ENCODE measurements at places on chromosomes 7 and 10.

- no peak for DNase-seq
These were observed 508 bp upstream of the TECPR1 start for GRCh38 chr7:98252425-98253054.

DNA sequence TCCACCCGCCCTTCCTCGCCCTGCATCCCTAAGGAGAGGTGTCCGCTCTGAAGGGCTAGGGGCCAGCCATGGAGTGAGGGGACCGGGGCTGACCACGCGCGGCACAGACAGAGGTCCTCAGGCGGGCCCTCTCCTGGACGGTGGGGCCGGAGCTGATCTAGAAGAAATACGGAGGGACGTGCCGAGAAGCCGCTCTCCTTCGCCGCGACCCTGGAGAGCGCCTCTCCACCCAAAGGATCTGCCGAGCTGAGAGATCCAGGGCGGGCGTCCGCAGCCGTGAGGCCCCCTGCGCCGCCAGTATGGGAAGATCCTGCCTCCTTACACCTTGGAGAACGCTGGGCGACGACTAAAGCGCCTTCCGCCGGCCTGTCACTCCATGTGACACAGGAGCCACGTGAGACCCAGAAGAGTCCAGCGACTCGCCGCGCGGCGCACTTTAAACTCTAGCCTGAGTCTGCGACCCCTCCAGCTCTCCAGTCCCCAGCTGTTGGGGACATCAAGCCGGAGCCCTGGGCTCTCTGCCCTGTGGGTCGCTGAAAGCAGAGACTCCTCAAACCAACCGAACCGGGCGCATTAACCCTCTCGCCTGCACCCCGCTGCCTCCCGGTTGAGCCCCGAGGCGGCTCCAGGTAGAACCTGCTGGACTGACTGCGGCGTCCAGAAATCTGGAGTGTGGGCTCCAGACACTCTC is 1.5 kb upstream of the SFMBT2 start:
- DNase-seq, result no peak

- no peak for DNase-seq
These were observed 48.2 kb upstream of the NPTX2 start for GRCh38 chr7:98568891-98569290.

- DNase-seq, result no peak
These were observed 15.0 kb upstream of the ZFAND2A start for GRCh38 chr7:1174881-1175596.

- no peak for DNase-seq
These were observed 1021.9 kb upstream of the AUTS2 start for GRCh38 chr7:68576366-68576765.
